Small intestine (tissue), 16 donors: ENCODE measurements at places on chromosomes 16 and 17.
A peak's percentile ranks its signal among the peaks of the same experiment; 100 is the strongest.

- DNase-seq, result no peak
Measured at GRCh38 chr16:4399001-4399730, 17.2 kb downstream of the CORO7 start.

- no peak for DNase-seq
Measured at GRCh38 chr17:57006040-57006439, 28.1 kb downstream of the SCPEP1 start.

GRCh38 chr16:9235867-9236266, 144.4 kb downstream of the HAPSTR1 start:
- DNase-seq, result no peak

GRCh38 chr17:80151333-80151732, 4.4 kb upstream of the EIF4A3 start:
- no peak for DNase-seq

DNA sequence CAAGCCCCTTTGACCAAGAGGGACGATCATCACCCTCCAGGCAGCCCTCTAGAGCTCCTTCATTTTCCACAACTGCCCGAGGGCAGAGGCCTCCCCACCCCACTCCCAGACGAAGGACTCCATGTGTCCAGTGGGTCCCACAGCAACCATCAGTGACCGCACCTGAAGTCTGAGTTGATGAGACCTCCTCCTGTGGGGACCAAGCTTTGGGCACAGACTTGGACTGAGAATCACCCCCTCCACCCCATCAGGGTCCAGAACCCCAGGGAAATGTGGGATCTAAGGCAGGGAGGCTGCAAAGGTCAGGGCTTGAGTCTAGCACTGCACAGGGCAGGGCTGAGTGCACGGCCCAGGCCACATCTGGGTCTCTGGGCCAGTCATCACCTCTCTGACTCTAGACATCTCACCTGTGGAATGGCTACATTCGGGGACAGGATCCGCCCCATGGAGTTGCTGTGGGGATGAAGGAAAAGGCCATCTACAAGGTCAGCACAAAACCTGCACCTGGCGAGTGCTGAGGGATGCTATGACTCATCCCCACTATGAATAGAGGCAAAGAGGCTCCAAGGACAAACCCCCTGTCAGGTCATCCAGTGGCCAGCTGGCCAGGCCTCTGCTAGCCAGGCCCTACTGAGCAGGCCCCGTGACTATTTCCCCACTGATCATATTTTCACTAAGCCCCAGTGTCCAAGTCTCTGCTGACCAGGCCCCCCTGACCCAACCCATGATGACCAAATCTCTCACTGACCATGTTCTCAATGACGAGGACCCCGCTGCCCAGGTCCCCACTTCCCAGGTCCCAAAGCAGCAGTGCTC, 38.4 kb downstream of the TNFRSF13B start:
- DNase-seq, result no peak

- no peak for DNase-seq
Measured at GRCh38 chr16:4409081-4409932, 7.1 kb downstream of the CORO7 start.

DNA sequence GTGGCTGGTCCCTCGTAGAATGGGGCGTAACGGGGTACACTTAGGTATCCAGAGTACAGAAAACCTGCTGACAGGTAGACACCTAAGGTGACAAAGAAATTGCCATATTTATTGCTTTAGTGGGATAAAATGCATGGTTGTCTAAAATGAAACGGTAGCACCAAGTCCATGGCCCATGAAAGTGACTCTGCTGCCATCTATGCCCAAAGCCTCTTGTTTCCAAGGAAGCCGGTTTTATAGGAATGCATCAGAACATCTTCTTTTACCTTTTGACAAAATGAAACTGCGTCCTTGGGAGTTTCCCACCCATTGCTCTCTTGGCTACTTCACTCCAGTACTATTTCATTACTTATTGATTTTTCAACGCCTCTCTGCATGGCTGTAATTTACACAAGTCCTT, 151.3 kb upstream of the ZFHX3 start:
- DNase-seq, result no peak

DNA sequence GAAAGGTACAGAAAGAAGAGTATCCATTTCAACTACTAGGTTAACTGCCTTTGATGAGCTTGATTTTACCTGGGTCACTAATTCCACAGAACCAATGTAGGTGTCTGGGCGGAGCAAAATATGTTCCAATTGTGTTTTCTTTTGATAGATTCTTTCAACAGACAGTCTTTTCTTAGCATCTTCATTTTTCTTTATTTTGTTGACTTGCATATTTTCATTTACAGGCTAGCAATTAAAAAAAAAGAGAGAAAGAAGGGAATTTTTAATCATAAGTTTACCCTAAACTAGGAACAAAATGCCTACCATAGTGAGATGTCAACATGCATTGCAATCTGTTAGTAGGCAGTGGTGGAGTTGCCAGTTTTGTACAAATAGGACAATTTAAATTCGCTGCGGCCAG, 1.0 kb downstream of the TOP2A start:
- DNase-seq, result no peak

GRCh38 chr16:51557670-51558069, 406.6 kb upstream of the SALL1 start:
- no peak for DNase-seq

DNA sequence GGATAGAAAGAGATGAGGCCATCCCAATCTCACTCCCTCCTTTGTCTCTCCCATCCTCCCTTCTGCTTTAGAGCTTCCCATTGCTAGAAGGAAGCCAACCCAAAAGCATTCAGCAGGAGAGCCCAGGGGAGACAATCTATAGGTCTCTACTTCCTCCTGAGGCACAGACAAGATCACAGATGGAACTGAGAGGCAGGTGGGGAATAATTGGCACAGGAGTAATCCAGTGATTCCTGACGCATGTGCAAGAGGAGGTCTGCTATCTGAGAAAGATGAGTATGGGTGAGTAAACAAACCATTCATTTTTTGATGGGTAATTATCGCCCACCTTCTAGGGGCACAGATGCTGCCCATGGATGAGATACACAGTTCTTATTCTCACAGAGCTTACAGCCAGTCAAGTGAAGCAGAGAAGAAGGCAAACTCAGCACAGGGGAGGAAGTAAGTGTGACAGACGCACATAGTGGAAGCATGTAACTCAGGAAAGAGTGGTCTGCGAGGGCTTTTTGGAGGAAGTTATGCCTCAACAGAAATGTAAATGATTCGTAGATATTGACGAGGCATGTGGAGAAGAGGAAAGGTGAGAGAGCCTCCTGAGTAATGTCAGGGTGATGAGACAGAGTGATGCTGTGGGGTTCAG, 88.9 kb upstream of the HLF start:
- no peak for DNase-seq

DNA sequence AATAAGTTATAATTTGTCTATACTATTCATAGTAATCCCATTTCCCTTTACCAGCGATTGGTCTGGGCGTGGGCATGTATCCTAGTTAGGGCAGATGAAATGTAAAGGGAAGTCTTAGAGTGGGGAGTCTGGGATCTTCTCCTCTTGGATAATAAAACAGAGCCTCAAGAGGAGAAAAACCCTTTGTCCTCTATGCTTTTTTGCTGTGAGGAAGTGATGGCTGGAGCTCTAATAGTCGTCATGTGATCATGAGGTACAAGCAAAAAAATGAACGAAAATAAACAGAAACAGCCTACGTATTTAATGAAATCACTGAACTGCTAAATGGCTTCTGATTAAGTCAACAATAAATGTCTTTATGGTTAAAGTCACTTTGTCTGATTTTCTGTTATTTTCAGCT, 26.8 kb downstream of the EFCAB5 start:
- DNase-seq, result no peak

DNA sequence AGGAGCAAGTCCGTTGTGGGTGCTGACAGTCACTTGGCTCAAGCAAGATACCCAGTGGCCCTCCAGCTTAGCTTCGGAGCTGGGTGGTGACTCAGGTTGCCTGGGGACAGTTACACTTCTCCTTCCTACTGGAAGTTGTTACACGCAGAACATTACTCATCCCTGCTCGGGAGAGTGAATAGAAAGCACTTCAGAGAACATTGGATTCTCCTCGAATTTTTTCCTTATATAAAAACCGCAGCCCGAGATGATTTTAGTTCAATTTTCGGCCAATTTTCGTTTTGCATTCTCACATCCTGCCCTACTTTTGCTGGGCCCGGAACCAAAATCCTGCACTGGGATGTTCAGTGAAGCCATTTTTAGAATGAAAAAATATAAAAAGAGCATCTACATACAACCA, 99.7 kb downstream of the ELAC2 start:
- DNase-seq, result no peak

GRCh38 chr16:15403392-15403995, 7.9 kb downstream of the MPV17L start:
- no peak for DNase-seq

DNA sequence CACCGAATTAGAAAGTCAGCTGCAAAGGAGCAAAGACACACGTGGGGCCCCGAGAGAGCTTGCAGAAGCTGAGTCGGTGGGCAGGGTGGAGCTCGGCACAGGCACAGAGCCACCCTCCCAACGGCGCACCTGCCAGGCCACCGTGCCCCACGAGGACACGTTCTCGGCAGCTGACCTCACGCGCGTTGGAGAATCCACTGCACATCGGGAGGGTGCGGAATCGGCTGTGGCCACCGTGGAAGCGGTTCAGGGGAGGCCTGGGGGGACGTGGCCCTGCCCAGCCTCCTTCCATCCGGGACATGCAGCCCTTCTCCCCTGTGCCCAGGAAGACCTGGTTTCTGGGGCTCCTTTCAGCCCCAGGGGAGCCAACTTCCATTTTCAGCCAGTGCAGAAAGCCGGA, 20.9 kb upstream of the ZFPM1 start:
- no peak for DNase-seq

GRCh38 chr16:35798885-35799426, 2339.5 kb downstream of the TP53TG3F start:
- no peak for DNase-seq

DNA sequence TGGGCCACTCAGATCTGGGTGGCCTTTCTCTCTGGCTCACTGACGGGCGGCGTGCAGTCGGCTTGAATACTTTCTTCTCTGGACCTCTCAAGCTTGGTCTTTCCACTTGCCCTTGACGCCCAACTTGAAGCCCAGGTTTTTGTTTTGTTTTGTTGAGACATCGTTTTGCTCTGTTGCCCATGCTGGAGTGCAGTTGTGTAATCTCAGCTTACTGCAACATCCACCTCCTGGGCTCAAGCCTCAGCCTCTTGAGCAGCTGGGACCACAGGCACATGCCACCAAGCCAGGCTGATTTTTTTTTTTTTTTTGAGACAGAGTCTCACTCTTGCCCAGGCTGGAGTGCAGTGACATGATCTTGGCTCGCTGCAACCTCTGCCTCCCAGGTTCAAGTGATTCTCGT, 22.7 kb upstream of the KIF19 start:
- DNase-seq, result no peak

DNA sequence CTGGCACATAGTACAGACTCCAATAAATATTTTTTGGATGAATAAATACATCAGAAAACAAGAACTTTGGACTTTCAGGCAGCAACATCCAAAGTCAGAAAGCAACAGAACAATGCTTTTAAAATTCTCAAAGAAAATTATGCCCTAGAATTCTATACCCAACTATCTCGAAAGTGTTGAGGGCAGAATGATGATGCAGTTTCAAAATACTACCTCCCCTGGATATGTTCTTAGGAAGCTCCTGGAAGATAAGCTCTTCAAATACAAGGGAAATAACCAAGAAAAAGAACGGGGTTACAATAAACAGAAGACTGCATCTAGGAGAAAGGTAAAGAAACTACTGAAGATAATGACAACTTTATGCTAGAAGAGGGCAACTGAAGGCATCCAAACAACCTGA, 11.0 kb downstream of the SIAH1 start:
- no peak for DNase-seq

DNA sequence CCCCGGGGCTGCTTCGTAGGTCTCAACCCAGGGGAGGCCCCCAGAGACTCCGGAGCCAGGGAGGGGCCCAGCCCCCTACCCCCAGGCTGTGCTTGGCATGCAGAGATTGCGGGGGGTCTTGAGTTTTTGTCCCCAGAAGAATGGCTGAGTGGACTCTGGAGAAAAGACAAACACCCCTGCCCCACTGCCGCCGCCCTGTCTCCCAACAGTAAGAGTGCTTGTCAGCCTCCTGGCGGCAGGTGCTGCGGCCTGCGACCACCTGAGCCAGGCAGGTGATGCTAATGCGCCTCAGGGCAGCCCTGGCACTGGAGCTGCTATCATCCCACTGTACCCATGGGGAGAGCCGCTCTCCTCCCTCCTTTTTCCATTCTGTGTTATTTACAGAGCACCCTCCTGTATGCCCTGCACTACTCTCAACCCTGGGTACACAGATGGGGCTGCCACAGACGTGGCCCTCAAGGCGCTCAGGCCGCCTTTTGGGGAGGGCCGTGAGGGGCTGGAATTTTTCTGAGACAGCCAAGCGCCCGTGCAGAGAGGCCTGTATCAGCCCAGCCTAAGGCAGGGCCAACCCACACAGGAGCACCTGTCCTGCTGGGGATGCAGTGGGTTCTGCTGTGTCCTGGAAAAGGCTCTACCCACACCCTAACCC, 2.6 kb upstream of the IL17C start:
- DNase-seq, result no peak

GRCh38 chr17:57507828-57508227, 237.3 kb downstream of the CCDC182 start:
- no peak for DNase-seq

DNA sequence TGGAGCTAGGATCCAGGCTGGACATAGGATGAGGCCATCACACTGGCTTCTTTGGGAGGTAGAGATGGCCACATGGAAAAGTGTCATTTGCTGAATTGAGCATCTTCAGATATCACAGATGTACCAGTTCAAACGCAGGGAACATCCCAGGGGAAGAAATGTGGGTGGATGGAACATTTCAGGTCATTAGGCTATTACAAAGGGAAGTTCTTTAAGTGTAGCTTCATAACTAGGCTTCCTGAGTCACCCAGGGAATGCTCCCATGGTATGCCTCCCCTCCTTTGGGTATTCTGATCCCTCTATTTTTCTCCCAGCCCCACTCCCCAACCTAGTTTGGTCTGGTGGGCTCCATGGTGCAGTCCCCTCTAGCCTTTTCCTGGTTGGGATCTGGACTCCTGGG, 69.8 kb upstream of the IRX3 start:
- no peak for DNase-seq

- no peak for DNase-seq
Measured at GRCh38 chr17:16438173-16438556, 22.8 kb downstream of the TRPV2 start.

DNA sequence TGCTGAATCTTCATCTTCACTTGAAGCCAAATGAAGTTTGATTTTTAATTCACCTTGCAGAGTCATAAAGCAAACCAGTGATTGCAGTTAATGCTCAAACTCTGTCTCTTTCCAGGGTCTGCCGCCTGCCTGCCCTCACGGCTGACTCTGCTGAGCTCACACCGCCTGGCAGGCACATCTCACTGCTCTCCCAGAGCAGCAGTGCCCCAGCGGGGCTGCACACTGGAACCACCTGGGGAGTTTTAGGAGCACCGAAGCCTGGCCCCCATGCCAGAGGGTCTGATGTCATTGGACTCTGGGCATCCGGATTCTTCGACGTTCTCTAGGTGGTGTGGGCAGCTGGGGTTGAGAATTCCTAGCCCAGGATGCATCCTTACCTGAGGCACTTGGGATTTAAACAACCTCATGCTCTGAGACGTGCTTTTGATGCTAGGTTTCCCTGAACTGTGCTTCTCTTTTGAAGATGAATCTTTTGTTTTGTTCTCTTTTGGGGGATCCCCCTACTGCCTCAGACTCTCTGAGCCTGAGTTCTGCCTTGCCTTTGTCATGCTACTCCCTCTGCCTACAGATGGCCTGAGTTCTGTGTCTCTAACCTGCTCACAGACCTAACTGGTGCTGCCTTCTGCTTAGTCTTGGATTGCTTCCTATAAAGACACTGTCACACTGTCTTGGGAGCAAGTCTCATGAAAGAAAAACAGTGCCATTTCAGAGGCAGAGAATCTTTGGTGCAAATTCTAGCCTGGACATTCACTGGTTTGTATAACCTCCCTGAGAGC, 438.1 kb upstream of the CCL2 start:
- DNase-seq, result no peak

GRCh38 chr17:68391561-68392268, 65.6 kb downstream of the WIPI1 start:
- peak; percentile 21 for DNase-seq
